ENCODE measurements at places on chromosomes 6 and 20. TPM values are rescaled to one million over a fixed set of nuclear protein-coding genes. Genes with fewer than 3 reads are reported as not detected.

SLX4IP gene
- total RNA-seq, result 11.3 TPM

MCHR2 gene
- total RNA-seq, result not detected

MATN4 gene
- 0.09 TPM for total RNA-seq

GPLD1 gene
- 2.3 TPM for total RNA-seq

TAGAP gene
- total RNA-seq, result 8.1 TPM

SULF2 gene
- total RNA-seq, result 74.8 TPM

MICB gene
- total RNA-seq, result 2.7 TPM

OR14J1 gene
- 0.20 TPM for total RNA-seq

SLC35D3 gene
- not detected for total RNA-seq

SLC17A1 gene
- total RNA-seq, result 0.63 TPM

PLCB1 gene
- 19.0 TPM for total RNA-seq

EYS gene
- not detected for total RNA-seq

DNA sequence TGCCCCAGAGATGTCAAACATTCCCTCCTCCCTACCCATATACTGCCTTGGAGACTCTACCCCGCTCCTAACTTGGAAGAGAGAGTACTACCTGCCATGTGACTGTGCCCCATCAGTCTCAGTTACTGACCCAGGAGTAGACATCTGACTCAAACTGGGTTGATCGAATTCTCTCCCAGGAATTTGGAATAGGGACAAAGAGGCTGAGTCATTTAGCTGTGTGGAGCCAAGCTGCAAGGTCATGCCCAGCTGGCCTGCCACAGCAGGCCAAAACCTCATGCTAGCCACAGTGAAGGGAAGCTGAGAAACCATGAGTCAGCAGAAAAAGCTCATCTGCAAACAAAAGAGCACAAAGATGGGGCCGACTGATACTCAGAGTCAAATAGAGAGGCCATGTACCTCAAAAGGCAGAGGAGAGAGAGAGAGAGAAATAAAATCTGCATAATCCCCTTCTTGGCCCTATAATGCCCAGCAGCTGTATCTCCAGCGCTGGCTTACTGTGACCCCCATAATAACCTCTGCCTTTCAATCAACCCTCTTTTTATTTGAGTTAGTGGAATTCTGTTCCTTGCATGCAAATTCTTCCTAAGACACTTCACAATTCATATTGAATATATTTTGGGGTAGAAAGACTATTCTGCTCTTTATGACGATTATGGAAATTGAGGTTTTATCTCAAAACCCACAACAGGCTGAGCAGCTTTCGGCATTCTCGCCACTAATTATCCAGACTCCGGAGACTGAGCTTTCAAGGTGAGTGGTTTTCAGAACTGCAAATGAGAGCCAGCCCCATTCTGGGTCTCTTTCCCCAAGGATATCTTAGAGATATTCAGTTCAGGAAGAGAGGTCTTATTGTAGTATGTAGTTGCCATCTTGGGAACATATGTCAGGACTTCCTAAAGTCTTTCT is 21.4 kb upstream of the AKIRIN2 start:
- DNase-seq, result peak; percentile 87

DNA sequence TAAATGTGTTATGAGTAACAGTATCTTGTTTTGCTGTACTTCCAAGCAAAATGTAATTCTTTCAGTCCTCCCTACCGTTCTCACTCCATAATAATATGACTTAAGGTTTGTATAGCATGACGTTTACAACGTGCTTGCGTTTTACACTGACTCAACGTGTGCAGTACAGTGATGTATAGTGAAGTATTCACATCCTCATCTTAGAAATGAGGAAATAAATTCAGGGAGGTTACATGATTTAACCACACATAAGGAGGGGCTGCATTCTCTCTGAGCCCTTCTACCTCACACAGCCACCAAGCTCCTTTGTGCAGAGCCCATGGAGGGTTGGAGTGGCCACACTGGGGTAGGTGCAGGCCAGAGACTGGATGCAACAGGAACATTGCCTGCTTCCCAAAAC is 164.5 kb downstream of the MTHFD1L start:
- DNase-seq, result no peak

- DNase-seq, result no peak
These were observed 115.0 kb downstream of the IRF4 start for GRCh38 chr6:506508-506907.

- DNase-seq, result no peak
These were observed 45.5 kb upstream of the RNF8 start for GRCh38 chr6:37308069-37308815.

DNA sequence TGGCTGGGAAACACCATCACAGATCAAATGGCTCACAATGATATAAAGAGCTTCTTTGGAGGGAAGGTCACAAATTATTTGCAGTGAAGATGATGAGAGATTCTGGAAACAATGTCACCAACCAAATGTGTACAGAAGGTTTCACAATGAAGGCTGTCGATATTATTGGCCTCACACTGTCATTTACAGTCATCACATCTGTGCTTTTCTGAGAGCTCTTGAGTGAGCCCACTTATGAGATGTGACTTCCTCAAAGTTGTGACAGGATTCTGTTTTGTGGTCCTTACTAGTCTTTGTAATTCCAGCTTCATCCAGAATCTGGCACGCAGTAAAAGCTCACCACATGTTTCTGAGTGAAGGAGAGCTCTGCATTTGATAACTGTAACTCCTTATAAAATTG is 133.6 kb downstream of the LMBRD1 start:
- no peak for DNase-seq

- DNase-seq, result no peak
These were observed 24.2 kb downstream of the ISM1 start for GRCh38 chr20:13245250-13245723.

- DNase-seq, result no peak
These were observed 11.1 kb upstream of the TXNDC5 start for GRCh38 chr6:7921632-7922092.

DNA sequence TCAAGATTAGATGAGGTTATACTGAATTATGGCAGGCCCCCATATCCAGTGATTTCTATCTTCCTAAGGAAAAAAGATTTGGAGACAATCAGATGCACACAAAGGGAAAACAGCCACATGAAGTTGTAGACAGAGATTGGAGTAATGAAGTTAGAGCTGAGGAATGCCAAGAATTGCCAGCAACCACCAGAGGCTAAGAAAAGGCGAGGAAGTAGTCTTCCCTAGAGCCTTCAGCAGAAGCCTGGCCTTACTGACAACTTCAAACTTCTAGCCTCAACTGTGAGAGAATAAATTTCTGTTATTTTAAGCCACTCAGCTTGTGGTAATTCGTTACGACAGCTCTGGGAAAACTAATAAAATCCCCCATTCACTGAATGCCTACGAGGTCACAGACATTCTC is 473.9 kb downstream of the COL12A1 start:
- DNase-seq, result no peak

GRCh38 chr20:676967-677366 is 1.4 kb upstream of the SCRT2 start:
- DNase-seq, result no peak

- no peak for DNase-seq
These were observed 106.4 kb upstream of the CARMIL1 start for GRCh38 chr6:25172819-25173218.

DNA sequence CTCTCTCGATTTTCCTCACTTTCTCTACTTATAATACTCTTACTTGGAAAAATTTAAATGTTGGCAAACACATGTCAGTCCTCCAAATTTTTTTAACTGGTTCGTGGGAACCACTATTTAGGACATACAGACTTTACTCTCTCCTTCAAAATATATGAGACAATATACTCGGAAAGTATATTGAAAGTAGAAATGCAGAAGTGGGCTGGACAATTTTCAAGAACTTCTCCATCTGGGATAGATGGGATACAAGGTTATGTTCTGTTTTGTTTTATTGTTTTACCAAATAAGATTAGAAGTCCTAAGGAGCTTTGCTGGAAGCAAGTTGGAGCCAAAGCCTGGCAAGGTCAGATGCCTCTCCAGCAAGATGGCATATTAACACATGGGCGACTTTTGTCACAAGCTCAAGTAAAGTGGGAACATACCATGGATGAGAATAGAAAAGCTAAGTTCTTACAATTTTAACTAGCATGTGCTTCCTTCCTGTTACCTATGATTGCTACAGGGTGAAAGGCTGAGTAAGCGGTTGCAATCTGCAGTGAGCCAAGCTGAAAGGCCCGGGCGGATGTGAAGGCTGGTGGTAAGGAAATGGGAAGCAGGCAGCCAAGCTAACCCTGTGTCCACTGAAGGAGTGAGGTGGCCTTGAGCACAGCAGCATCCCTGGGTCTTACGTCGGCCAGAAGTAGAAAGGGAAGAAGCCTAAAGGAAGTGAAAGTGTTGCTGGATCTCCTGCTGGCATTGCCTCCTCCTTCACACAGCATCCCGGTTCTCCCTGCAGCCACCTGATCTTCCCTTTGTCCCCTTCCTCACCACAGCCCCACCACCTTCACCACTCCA is 7.1 kb downstream of the MAP3K5 start:
- peak; percentile 41 for DNase-seq

DNA sequence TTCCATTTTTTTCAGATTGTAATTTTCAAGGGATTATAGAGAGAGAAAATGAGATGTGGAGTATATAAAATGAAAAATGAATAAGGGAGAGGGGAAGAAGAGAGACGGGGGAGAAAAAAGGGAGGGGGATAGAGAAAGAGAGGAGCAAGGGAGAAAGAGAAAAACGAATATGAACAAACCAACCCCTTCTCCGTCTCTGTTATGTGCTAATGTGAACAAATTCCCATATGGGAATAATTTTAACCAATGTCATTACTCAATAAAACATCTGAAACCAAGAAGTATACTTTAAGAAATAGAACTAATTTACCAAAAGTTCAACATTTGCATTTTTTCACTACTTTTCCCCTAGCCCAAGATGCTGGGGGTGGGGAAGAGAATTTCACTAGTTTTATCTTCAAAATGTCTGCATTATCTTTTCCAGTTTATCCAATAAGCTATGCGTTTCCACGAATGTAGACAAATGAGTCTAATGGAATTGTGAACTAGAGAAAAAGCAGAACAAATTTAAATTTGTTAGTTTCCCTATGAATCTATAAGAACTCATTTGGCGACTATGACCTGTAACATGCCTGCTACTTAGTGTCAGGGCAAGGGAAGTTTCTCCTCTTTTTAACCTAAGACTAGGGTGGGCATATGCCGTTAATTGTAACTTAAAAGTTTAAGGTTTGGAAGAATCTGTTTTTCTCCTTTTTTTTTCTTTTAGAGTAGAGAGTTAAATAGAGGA is 286.3 kb downstream of the BTBD9 start:
- DNase-seq, result no peak

DNA sequence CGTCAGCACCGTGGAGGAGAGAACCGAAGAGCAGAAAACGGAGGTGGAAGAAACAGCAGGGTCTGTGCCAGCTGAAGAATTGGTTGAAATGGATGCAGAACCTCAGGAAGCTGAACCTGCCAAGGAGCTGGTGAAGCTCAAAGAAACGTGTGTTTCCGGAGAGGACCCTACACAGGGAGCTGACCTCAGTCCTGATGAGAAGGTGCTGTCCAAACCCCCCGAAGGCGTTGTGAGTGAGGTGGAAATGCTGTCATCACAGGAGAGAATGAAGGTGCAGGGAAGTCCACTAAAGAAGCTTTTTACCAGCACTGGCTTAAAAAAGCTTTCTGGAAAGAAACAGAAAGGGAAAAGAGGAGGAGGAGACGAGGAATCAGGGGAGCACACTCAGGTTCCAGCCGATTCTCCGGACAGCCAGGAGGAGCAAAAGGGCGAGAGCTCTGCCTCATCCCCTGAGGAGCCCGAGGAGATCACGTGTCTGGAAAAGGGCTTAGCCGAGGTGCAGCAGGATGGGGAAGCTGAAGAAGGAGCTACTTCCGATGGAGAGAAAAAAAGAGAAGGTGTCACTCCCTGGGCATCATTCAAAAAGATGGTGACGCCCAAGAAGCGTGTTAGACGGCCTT is 41.6 kb downstream of the ZBTB2 start:
- no peak for DNase-seq

DNA sequence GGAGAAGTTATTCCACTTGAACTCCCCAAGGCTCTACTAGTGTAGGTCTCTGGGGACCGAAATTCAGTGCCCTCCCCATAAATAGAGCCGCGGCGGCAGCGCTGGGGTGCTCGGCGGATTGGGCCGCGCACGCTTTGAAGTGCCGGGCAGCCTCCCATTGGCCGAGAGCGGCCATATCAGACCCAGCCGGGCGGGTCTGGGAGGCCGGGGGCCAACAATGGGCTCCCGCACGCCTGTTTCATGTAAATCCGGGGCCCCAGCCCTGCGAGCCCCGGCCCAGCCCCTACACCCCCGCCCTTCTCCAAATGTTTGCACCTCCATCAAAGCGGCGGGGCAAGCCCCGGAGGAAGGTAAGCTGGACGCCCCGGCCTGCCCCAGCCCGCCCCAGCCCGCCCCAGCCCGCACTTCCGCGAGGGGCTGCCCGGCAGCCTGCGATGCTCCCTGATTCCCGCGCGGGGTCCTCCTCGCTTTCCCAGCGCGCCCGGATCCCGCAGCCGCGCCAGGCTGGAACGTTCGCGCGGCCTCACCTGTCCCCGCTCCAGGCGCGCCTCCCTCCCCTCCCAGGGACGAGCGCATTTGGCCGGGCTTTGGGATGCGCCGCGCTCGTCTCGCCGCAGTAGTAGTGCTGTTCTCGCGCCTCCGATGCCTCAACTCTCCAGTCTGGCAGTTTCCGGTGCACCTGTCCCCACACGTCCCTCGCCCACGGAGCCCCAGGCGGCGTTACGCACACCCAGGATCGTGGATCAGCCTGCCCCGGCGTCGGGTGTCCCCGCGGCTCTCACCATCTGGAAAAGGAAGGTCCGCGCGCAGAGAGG is at the start of gene TBXT:
TSS of gene TBXT (minus strand) at position 51 of the 815 bp plus-strand sequence. CDS start 260 bp downstream, outside the sequence.
- DNase-seq, result no peak

DNA sequence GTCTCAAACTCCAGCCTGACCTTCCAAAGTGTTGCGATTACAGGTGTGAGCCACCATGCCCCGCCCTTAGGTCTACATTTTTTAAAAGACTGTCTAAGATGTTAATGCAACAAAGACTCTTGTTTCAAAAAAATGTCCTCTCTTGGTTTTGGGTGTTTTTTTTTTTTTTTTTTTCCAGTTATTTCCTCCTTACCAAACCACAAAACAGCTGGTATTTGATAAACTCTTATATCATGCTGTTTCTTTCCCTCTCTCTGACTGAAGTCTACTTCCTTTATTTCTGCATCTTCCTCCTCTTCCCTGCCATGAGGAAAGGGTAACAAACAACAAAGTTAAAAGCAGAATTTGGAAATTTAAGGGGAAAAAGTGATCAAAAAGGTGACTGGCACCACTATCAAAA is 21.2 kb downstream of the STK38 start:
- DNase-seq, result no peak

DNA sequence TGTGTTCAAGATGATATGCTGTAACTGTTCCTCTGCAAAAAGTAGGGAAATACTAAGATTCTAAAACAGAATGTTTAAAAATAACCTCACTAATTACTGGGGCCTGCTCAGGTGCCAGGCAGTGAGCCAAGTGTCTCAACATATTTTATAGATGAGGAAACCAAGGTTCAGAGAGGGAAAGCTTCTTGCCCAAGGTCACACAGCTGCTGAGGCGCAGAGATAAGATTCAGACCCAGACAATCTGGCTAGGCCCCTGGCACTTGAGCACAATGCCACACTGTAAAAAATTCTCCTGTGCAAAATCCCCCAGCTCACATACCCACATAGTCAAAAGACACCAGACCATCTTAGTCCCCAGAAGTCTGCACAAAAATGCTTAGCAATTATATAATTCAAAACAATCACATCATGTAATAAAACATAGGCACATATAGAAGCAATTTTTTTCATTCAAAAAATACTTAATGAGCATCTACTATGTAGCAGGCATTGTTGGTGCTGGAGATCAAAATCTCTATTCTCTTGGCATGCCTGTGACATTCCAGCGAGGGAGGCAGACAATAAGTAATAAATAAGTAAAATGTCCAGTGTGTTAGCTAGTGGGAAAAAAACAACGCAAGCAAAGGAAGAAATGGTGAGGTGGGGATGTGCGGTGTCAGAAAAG is 10.3 kb downstream of the PREX1 start:
- no peak for DNase-seq

Measured in mucosa of gallbladder (tissue), 1 donor.